AG04449 (cell line): ENCODE measurements at places on chromosomes 11 and 22.

- DNase-seq = no peak
Measured at GRCh38 chr22:24996420-24996952, 44.0 kb downstream of the KIAA1671 start.

GRCh38 chr11:64591257-64592233, 525 bp downstream of the SLC22A12 start:
- DNase-seq = no peak

GRCh38 chr11:123796226-123796625, 9.9 kb downstream of the OR6M1 start:
- DNase-seq = no peak

DNA sequence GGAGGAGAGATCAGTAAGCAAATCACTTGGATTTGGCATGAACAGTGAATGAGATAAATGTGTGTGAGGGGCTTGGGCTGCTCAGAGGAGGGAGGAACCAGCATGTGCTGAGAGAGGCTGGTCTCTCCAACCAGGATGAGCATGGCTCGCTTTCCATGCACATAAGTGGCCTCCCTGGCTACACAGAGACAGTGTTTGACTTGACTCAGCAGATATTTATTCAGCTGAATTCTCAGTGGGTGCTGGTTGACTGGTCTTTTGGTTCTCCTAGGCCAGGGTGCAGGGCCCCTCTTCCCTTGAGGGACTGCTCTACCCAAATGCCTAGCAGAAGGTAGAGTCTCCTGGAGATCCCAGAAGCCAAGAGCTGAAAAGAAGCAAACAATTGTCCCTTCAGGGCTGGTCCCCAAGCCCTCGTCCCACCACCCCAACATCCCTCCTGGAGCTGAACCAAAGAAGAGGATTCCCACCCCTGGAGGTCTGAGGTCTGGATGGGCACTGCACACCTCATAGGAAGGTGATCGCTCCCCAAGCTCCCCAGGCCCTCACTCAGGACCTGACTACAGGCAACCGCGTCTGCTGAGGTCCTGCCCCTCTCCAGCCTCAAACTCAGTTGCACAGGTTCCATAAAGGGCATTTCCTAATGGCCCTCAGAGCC, 3.3 kb upstream of the TRIM29 start:
- DNase-seq = no peak

DNA sequence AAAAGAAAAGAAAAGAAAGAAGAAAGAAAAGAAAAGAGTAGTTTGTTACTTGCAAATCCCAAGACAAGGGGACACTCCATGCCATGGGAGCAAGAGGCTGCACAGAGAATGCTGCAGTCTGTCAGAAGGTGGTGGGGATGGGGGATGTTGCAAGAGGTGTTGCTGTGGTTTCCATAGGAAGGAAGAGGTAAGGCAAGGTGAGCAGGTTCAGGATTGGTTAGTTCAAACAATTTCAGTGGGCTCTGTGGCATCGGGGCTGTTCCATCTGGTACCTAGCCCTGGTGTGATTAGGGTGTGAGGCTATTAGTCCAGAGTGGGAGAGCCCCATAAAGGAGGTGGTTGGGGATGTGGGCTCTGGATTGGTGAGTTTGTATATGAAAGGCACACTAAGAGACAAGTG, 172.7 kb downstream of the BCR start:
- DNase-seq = no peak

- DNase-seq = no peak
Measured at GRCh38 chr22:50620593-50621355, 7.2 kb downstream of the ARSA start.

- no peak for DNase-seq
Measured at GRCh38 chr22:32691101-32691500, 110.4 kb upstream of the TIMP3 start.

- no peak for DNase-seq
Measured at GRCh38 chr11:40030867-40031266, 1428.6 kb downstream of the LRRC4C start.

DNA sequence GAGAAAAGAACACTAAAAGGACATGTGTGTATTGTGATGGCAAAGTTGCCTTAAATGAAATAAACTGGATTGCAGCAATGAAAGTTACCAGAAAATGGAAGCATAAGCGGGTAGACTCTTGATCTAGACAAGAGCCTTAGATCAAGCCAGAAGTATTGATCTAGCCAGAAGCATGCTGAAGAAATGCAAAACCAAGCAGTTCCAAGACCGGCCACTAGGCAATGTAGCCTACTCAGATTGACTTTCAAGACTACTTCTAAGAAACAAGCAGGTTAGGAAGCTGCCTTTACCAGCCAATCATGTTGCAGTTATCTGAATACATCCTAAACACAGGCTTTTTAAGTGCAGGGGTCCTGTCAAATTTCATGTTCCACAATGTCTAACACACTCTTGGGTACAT, 54.6 kb downstream of the KCNA4 start:
- no peak for DNase-seq

- no peak for DNase-seq
Measured at GRCh38 chr11:121932646-121933185, 183.3 kb downstream of the BLID start.

- DNase-seq = no peak
Measured at GRCh38 chr22:49415151-49415951, 412.3 kb downstream of the BRD1 start.

DNA sequence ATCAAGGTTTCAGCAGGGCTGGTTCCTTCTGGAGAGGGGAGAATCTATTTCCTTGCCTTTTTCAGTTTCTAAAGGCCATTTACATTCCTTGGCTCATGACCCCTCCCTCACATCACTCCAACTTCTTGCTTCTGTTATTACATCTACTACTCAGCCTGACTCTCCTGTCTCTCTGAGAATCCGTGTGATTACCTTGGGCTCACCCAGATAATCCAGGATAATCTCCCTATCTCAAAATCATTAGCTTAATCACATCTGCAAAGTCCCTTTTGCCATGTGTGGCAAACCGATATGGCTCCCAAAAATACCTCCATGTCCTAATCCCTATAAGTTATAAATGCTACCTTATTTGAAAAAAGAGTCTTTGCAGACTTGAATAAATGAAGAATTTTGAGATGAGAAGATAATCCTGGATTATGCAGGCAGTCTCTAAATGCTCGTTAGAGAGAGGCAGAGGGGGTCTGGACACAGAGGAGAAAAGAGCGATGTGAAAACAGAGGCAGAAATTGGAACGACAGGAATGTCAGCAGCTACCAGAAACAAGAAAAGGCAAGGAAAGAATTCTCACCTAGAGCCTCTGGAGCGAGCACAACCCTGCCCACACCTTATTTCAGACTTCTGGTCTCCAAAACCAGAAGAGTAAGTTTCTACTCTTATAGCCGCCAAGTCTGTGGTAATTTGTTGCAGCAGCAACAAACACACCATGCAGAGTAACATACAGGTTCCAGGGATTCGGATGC, 23.6 kb upstream of the ARHGAP32 start:
- DNase-seq = no peak

DNA sequence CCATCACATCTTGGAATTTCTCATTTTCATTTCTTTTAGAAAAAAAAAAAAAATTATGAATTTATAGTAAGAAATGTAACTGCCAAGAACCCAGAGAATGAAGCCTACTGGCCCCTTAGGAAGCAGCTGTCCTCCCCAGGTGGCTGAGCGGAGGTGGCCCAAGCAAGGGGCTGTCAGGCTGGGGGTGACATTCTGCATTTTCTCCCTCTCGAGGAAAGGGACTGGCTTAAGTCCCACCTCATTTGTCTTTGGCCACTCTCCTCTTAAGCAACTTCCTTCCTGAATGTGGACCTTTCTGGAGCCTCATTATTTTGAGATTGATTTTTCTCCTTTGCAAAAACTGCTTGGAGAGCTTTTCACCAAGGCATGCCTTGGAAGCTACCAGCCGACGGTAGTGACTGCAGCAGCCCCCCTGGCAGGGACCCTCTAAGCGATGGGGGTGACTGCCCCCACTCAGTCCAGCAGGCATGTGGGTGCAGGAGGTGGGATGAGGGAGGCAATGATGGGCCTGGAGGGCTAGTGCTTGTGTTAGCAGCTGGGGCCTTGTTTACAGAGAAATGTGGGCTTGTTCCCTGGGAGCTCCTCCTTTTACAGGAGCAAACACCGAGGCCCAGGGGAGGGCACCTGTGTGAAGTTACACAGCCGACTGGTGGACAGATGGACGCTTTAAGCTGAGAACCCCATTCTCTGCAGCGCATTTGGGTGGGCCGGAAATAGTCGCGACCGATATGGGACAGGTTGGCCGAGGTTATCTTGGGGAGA, 111.7 kb downstream of the MORC2 start:
- DNase-seq = no peak

GRCh38 chr11:68099474-68100405, 21.4 kb downstream of the CHKA start:
- no peak for DNase-seq

GRCh38 chr22:43945632-43946383, 9.4 kb upstream of the SAMM50 start:
- no peak for DNase-seq

GRCh38 chr22:29314537-29315285, 786 bp downstream of the RASL10A start:
- DNase-seq = no peak

- no peak for DNase-seq
Measured at GRCh38 chr11:48116437-48117228, 100.0 kb upstream of the OR4B1 start.

DNA sequence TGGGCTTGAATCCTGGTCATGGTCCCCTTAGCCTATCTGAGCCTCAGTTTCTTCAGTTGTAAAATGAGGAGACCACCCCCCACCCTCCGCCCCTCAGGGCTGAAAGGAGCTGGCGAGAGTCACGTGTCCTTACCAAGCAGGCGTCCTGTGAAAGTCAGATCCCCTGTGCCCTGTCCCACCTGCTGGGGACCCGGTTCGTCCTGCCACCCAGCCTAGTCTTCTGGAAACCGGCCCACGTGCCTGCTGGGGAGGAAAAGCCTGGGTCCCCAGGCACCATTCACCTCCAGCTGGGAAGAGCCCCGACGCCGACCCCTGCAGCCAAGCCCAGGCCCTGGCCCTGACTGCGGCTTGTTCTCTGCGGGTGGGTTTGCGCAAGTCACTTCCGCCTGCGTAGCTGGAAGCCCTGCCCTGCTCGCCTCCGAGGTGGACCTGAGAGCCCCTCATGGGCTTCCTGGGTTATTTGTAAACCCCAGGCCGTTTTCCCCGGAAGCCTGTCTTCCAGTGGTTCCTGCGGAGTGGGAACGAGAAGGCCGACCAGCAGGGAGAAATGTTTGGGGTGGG, 679 bp upstream of the SSH3 start:
- DNase-seq = no peak

DNA sequence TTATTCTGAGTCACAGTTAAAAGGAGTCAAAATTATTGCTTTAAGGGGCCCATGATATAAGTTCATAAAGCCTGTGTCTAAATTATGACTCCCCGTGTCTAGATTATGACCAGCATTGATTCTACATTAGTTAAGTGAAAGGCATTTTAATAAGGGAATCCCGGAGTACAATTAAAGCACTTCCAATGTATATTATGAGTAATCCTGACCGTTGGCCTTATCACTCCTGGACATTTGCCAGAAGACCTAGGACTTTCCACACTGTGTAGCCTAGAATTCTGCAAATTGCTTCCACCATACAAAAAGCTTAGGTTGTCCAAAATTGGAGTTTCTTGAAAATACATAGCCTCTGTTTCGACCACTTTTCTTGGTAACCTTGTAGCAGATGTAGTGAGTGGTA, 1292.6 kb downstream of the LRRC4C start:
- DNase-seq = no peak

- no peak for DNase-seq
Measured at GRCh38 chr11:70842256-70842655, 410.1 kb downstream of the SHANK2 start.

DNA sequence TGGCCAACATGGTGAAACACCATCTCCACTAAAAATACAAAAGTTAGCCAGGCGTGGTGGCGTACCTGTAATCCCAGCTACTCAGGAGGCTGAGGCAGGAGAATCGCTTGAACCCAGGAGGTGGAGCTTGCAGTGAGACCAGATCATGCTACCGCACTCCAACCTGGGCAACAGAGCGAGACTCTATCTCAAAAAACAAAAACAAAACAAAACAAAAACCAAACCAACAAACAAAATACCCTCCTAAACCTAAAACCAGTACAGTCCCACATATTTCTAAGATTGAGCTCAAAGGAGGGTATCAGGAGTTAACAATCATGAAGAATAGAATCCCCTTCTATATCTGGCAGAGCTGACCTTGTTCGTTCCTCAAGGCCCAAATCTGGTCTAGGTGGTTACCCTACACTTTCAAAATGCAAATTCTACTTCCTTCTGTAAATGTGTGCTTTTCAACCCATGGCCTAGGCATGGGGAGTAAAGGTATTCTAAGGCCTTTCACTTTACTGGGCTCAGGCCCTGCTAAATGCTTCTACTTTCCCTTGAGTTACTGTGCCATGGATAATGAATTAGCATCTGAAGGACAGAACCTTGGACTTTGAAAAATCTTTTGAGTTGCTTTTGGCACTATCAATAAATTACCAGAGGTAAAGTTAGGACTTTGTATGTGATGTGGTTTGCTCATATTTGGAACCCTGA, 10.4 kb upstream of the PPP2R1B start:
- DNase-seq = no peak

DNA sequence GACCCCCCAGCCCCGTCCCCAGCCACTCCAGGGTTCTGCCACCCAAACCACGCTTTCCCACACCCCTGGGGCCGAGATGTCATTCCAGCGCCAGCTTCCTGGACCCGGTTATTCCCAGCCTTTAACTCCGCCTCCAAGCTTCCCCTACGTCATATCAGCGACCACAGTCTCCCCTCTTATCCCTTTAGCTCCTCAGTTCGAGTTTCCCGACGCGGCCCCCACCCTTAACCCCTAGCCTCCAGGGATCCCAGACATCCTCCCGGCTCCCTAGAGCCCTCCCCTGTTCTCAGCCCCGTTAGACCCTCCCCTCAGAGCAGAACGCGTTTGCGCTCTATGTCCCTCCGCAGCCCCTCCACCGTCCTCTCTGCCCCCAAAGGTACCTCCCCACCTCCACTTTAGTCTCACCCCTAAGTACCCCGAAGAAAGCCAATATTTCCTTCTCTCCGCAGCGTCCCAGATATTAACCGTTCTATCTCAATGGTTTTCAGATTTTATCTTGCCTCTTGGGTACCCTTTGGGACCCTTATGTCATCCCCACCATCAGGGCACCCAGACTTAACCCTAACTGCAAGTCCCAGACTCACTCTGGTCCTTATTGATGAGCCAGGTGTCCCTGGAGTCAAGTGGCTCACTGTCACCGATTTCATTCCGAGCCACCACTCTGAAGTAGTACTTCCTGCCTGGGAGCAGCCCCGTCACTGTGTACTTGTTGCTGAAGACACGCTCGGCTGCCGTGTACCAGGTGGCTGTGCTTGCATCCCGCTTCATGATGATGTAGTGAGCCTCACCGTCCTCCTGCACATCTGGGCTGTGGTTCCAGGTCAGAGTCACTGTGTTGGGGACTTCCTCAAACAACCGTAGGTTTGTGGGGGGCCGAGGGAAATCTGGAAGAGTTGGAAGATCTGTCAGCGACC, 8.0 kb downstream of the TMEM86A start:
- no peak for DNase-seq

DNA sequence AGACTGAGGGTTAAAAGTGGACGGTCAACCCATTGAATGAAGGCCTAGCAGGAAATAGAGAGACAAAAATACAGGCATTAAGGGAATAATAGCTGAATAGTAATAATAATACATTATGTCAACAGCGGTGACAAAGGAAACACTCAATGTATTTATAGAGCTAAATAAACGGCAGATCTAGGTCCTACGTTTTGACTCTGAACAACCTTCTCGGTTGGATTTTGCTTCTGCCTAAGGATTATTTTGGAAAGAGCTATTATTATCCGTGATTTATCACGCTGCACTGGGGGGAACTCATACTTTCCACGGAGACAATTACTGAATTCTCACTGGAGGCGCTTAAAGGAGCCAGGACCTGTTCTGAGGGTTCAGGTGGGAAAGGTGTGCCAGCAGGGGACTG, 118.2 kb upstream of the KIRREL3 start:
- no peak for DNase-seq
